ENCODE measurements at places on chromosomes 12 and 14.

GRCh38 chr12:111405859-111406473 is at the start of gene SH2B3:
TSS of gene SH2B3 (plus strand) at chr12:111405923. CDS start at chr12:111418146, 12,223 bp downstream.
- H3K4me3 ChIP-seq: peak within 1 kb of the TSS; percentile 95
- no peaks in the 10 kb centered on the region for H3K27me3 ChIP-seq
- peak within 1 kb of the TSS; percentile 97 for H3K27ac ChIP-seq
- DNase-seq: peak; percentile 47
- H3K36me3 ChIP-seq: peaks cover 6% of the 10 kb centered on the region

- H3K36me3 ChIP-seq: peaks cover 9% of the 10 kb centered on the region
- peaks cover 2% of the 10 kb centered on the region for H3K27me3 ChIP-seq
- H3K4me1 ChIP-seq: peaks cover 16% of the 10 kb centered on the region
- no peak overlapping the region for H3K27ac ChIP-seq
- DNase-seq: no peak
Measured at GRCh38 chr12:67410246-67410645, 141.1 kb downstream of the CAND1 start.

GRCh38 chr12:120438495-120439198 is 734 bp downstream of the COX6A1 start:
- peaks cover 21% of the 10 kb centered on the region for H3K4me1 ChIP-seq
- peak overlapping the region; percentile 94 for H3K4me3 ChIP-seq
- peaks cover 9% of the 10 kb centered on the region for H3K36me3 ChIP-seq

- peaks cover 16% of the 10 kb centered on the region for H3K27me3 ChIP-seq
- H3K27ac ChIP-seq: no peak overlapping the region
- H3K4me3 ChIP-seq: no peak overlapping the region
Measured at GRCh38 chr14:100172811-100173210, 13.4 kb upstream of the DEGS2 start.

- no peak overlapping the region for H3K4me3 ChIP-seq
- no peak for DNase-seq
- no peaks in the 10 kb centered on the region for H3K36me3 ChIP-seq
- H3K27me3 ChIP-seq: no peaks in the 10 kb centered on the region
- H3K4me1 ChIP-seq: no peaks in the 10 kb centered on the region
Measured at GRCh38 chr14:93643676-93644075, 144.6 kb downstream of the PRIMA1 start.

DNA sequence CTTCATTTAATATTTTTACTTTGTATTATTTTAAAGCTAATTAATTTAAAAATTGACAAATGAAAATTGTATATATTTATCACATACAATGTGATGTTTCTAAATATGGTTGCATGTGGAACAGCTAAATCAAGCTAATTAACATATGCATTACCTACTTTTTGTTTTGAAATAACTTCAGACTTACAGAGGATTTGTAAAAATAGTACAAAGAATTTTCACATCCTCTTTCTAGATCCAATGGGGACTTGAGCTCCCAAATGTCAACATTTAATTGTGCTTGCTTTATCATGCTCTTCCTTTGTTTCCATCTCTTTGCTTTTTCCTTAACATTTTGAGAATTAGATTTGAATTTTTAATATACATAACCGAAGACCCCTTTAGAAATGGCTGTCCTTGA is 6.6 kb downstream of the DCD start:
- no peaks in the 10 kb centered on the region for H3K4me1 ChIP-seq
- H3K27me3 ChIP-seq: peaks cover 16% of the 10 kb centered on the region
- H3K4me3 ChIP-seq: no peak overlapping the region
- no peak overlapping the region for H3K27ac ChIP-seq
- no peaks in the 10 kb centered on the region for H3K36me3 ChIP-seq

DNA sequence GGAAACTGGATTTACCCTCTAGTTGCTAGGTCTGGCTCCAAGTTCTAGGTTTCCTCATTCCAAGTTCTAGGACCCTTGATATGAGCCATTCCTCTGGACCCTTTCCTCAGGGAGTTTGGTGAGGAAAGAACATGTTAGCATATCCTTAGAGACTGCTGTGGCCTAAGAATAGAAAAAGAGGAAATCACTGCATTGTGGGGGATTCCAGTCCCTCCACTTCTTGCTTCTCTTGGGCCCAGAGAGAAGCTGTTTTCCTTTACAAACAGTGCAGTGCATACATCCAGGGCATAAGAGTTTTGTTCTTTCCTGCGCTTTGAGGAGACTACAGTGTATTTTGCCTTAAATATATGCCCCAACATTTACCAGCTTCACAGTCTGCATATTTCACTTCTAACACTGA is 59.0 kb downstream of the LLPH start:
- H3K36me3 ChIP-seq: no peaks in the 10 kb centered on the region
- H3K4me3 ChIP-seq: no peak overlapping the region
- H3K4me1 ChIP-seq: peaks cover 17% of the 10 kb centered on the region
- no peak for DNase-seq
- H3K27me3 ChIP-seq: no peaks in the 10 kb centered on the region
- H3K27ac ChIP-seq: no peak overlapping the region
